SW 1271 (cell line): ENCODE measurements at places on chromosomes 13 and 19.

DNA sequence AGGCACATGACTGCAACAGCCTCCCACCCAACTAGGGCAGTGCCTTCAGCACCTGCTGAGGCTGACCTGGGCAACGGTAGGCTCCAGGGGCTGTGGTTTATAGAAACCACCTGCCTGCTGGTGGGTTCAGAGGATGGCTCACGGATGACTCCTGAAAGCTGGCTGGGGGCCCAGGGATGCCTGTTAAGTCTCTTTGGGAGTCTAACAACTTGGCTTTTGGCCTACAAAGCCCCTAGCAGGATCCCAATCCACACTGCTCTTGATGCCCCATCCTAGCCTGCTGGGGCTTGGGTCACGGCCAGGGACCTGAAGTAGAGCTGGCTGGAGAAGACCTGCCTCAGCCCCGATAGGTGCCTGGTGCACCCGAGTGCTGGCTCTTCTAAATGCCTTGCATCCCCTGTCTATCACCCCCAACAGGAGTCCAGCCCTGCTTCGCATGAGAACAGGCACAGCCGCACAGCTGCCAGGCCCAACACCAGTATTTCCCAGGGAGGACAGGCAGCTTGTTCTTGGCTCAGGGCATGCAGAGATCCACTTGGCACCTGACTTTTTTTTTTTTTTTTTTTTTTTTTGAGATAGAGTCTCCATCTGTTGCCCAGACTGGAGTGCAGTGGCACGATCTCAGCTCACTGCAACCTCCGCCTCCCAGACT, 9.1 kb upstream of the EPHX3 start:
- DNase-seq: no peak

GRCh38 chr13:48258430-48258829, 25.4 kb downstream of the ITM2B start:
- DNase-seq: no peak

DNA sequence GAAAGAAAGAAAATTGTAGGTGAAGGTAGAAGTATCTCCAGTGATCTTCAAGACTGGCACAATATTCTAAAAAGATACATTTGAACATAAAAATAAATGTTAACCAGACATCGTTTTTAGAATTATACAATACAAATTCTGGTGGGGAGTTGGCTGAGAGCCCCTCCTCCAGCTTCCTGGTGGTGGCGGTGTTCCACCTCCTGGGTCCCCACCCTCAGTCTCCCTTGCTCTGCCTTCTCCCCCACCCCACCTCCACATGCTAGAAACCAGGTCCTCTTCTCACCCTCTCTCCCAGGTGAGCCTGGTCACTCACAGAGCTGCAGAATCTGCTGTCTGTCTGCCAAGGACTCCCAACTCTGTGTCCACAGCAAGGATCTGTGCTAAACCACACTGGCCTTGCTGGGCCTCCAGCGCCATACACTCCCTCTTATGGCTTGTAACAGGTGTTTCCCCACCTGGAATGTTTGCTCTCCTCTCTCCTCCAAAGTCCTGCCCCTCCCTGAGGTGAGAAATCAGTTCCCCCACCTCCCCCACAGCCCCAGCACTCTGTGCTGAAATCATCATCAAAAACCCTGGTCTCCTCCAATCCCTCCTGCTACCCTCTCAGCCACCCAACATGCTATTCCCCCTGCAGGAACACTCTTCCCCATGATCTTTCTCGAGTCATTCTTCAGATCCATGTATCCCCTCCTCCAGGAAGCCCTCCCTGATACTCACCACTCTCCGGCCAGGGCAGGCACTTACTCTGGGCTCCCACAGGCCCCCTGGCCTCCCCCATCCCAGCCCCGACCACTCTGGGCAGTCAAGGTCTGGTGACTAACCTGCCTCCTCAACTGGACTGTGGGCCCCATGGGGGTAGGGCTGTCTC, 20.5 kb upstream of the CYP2S1 start:
- no peak for DNase-seq

DNA sequence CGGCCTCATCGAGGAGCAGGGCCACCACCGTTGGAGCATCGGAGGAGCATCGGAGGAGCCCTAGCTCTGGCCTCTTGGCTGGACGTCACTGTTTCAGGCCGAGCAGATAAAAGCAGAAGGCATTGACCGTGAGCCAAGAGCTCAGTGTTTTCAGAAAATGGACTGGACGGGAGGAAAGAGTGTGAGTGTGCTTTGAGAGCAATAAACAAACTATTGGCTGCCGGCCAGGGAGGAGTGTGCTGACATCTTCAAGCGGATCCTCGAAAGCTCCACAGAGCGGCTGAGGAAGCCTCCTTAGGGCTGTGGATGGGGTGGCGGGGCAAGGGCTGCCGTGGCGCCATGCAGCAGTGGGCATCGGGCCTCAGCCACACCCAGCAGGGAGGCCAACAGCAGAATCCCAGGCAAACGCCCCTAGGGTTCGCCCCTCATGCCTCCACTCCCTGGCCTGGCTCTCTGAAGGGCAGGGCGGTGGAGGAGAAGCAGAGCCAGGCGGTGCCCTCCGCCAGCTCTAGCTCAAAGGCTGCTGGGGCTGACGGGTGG, 41.8 kb downstream of the IRS2 start:
- DNase-seq: no peak

GRCh38 chr19:42401365-42402303, 11.5 kb upstream of the CNFN start:
- DNase-seq: peak; percentile 54

DNA sequence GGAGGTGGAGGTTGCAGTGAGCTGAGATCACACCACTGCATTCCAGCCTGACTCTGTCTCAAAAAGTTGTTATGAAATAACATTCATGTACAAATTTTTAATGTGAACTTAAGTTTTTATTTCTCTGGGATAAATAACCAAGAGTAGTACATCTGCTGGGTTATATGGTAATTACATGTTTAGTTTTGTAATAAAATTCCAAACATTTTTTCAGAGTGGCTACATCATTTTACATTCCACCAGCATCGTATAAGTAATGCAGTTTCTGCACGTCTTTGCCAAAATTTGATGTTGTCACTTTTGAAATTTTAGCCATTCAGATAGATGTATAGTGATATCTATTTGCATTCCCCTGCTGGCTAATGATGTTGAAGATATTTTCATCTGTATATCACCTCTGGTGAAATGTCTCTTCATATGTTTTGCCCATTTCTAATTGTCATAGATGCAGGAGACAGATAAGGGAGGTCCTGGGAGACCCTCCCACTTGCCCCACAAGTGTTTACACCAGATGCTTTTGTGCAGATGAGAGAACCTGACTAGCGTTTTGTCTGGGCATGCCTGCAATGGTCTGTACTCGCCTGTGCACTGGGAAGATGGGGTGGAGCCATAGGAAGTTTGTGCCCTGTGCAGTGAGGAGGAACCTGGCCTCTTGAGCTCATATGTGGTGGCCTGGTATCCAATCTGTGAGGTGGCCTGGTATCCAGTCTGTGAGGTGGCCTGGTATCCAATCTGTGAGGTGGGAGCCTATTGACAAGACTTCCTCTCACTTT, 12.7 kb upstream of the KBTBD6 start:
- DNase-seq: no peak

- DNase-seq: no peak
Measured at GRCh38 chr13:97977982-97978381, 24.5 kb downstream of the IPO5 start.

- DNase-seq: peak; percentile 27
Measured at GRCh38 chr13:113448885-113449692, 4.2 kb downstream of the ADPRHL1 start.

DNA sequence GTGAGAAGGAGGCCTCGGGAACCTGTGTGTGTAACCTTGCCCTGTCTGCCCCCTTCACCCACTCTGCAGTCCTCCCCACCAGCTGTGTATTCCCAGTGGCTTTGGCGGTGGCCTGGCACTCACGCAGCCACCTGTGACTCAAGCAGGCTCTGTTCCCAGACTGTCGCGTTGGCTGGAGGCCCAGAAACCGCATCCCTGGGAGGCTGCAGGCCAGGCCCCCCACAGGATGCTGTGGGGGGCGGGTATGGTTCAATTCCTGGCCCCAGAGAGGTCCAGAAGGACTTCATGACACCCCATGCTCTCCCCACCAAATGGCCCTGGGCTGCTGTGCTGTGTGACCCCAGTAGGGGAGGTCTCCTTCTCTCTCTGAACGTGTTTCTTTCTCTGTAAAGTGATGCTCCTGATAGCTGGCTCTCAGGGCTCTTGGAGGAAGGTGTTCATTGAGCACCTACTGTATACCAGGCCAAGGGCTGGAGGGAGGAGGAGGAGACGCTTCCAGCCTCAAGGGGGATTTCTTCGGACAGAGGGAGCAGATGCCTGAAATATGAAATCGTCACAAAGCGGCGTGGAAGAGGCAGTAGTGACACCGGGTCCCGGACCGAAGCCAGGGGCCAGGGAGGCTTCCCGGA, 1.9 kb upstream of the LINGO3 start:
- no peak for DNase-seq

DNA sequence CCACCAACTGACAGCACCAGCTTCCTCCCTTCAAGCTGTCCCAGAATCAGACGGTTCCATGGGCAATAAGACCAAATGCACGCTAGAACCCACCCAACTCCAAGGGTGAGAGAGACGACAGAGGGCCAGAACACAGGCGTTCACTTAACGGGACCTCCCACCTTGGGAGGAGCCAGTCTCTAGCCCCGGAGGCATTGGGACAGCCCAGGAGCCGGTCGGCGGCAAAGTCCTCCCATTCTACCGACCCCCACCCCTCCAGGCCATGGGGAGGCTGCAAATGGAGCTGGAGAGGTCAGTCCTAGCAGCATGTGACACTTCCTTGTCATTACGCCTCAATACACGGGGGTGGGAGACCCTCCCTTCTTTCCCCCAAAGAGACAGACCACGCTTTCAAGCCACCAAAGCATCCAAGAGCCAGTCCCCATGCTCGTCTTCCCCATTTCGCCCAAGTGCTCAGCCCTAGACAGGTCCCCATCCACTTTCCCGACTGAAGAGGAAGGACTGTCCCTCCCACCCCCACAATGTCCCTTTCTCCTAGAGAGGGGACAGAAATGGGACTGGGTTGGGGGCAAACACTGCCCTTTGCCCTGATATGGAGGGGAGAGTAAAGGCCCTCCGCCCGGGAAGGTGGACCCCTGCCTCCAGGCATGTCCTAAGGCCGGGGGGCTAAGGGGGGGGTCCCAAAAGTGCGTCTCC, 964 bp downstream of the KHSRP start:
- DNase-seq: peak; percentile 27

GRCh38 chr19:16359074-16359473, 34.4 kb downstream of the KLF2 start:
- no peak for DNase-seq

- no peak for DNase-seq
Measured at GRCh38 chr13:108980237-108980636, 350.8 kb downstream of the MYO16 start.

GRCh38 chr19:41928754-41929535, 696 bp upstream of the ERFL start:
- DNase-seq: no peak

DNA sequence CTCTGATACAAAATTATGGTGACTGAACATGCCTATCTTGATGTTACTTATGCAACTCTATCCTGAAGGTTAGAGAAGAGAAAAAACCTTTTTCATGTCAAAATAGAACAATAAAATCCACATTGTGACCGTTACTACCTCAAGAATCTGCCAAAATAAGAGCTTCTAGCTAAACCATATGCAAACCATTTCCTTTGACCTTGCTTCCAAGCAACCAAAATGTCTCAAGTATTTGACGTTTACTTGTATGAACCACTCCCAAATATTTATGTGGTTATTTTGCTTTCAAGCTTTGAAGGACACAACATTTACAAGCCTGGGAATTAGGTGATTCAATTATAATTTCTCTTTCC, 13.9 kb downstream of the FOXO1 start:
- DNase-seq: no peak

- DNase-seq: no peak
Measured at GRCh38 chr19:28500982-28501630, 711.8 kb downstream of the UQCRFS1 start.

DNA sequence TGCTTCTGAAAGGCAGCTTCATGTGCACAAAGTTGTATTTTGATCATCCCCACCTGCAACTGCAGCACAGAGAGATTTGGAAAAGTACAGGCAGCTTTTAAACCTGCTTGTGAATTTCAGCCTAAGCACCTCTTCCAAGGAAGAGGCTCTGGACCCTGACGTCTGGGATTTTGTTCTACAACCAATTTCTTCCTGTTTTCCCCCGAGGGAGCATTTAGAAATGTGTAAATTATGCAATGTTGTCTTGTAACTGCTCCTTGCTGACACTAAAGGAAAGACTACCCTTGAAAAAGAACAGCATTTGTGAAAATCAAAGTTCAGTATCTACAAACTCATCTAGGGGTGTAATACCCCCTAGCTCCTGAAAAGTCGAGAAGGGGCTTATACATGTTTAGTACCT, 15.4 kb downstream of the MED26 start:
- DNase-seq: no peak

DNA sequence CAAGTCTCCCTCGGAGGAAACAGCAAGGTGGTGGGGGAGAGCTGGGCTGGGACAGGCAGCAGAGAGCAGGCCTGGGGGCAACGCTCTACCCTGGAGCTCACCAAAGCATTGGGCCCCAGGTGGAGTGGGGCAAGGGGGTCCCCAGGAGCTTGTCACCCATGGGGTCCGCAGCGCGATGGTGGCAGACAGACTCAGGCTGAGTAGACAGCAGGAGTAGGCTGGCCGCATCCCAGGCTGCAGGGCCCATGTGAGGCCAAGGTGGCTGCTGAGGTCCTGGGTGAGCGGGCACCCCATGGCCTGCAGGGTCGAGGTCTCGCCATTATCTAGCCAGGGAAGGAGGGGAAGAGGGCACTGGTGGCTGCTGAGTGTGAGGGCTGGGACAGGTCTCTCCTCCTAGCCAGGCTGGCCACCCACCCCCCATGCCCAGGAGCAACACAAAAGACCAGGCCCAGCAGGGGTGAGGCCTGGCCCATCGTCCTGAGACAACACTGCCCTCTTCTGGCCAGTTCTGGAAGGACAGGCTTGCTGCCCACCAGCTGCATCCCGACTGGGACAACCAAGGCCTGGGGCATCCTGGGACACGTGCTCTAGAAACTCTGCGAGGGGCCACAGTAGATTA, 33.1 kb downstream of the CEBPG start:
- DNase-seq: no peak

DNA sequence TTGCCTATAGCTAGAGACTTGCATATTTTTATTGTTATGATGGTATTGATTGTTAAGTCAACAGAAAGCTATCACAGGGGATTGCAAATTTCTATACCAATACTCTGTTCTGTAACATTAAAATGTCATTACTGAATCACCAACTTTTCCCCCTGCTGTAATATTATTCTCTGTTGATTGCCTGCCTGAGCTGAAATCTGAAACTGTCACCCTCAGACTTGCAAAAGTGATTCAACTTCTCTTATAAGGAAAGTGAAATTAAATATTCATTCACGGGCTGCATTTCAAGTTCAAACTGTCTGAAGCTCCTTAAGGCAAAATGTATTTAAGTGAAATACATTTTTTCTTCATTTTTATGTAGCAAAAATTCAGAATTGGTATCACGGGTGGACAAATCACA, 723.2 kb downstream of the PCDH9 start:
- no peak for DNase-seq
